ENCODE measurements at places on chromosomes 5 and 9.
A peak's percentile ranks its signal among the peaks of the same experiment; 100 is the strongest.

DNA sequence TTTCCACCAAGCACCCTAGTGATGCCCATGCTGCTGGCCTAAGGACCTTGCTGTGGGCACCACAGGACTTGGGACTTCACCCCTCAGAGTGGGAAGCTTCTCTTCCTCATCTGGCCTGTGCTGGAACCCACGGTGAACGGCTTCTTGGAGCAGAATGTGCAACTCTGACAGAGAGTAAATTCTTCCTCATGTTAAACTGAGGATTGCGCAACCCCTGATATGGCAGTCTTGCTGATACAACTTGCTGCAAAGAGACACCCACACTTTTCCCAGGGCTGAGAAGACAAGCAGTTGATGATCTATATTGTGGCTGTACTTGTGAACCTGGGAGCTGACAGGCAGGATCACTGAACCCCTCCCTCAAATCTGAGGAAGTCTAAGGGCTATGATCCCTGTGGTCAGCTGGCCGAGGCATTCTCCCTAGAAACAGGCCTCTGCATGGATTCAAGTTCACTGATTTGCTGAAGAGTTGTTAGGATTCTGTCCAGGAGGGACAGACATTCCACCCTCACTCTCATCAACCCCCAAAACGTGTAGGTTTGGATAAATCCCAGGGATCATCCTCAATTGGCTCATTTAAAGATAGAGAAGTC is 307.2 kb downstream of the MTRR start:
- no peak for DNase-seq

DNA sequence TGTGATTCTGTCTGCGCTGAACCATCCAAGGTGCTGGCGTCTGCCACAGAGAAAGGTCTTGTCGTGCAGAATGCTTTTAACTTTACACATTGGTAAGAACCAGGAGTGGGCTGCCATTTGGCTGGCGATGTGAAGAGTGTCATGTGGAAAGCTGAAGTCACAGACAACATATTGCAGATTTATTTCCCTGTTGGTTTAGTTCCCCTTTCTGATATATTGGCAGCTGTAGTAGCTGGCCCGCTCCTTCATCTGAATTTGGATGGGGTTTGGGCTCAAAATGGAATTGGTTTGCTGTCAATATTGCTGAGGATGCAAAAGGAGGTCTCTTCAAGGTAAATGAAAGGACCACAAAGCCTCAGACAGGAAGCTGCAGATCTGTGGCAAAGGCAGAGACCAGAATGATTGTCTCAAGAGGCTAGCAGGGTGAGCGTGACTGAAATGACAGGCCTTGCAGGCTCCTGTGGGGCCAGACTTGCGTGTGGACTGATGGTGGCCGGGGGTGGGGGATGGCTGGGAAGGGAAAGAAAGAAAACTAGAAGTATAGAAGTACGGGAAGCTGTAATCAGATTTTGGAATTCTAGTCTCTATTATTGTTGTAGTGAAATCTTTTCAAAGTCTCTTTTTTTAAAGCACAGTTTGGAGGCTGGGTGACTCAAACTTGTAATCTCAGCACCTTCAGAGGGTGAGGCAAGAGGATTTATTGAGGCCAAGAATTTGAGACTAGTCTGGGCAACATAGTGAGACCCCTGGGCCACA is 25.1 kb upstream of the CD180 start:
- no peak for DNase-seq

- no peak for DNase-seq
These were observed 8.3 kb downstream of the NFIL3 start for GRCh38 chr9:91415290-91415689.

- no peak for DNase-seq
These were observed 76.7 kb upstream of the FST start for GRCh38 chr5:53403758-53404157.

DNA sequence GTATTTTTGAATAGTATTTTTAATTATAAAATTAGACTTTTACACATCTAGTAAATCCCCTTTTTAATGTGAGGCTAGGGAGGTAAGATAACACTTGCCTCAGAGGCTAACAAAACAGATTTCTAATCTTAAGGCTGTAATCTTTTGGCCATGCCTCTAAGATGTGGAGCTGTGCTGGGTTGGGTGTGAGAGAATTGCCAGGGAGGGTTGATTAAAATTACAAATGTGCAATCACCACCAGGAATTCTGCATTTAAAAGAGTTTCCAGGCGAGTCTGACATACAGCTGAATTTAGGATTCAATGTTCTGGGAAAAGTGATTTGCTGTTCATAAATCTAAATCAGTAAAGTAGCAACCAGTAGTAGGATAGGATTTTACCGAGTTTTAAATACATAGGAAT is 73.3 kb downstream of the NUDT12 start:
- no peak for DNase-seq

DNA sequence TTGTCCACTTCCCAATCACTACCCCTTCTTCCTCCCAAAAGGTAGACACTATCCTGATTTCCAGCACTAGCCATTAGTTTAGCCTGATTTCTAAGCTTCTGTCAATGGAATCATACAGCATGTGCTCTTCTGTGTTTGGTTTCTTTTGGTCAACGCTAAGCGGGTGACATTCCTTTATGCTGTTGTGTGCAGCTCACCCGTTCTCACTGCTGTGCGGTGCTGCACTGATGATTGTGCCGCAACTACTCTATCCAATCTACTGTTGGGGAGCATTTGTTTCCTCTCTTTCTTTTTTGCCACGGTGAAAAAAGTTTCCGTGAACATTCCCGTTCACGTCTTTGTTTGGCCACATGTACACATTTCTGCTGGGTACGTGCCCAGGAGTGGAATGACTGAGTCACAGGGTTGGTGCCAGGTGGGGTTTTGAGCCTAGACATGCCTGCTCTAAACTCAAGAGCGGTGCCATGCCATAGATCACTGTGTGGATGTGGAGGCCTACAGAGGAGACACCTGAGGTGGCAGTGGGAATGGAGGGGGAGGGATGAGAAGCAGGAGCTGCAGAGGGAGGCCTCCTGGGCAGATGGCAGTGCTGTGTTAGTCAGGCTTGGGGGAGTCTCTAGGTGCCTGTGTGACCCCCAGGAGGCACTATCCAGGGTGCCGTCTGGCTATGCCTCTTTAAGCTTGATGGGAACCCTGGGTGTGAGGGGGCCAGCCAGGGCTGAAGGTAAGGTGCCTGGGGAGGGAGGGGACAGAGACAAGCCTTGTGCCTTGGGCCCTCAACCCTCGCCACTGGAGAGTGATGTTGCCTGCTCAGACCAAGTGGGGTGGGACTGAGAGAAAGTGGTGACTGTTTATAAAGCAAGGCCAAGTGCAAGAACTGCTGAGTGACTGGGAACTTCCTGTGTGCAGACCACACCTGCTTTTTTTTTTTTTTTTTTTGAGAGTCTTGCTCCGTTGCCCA is 11.4 kb upstream of the ANKRD33B start:
- no peak for DNase-seq

DNA sequence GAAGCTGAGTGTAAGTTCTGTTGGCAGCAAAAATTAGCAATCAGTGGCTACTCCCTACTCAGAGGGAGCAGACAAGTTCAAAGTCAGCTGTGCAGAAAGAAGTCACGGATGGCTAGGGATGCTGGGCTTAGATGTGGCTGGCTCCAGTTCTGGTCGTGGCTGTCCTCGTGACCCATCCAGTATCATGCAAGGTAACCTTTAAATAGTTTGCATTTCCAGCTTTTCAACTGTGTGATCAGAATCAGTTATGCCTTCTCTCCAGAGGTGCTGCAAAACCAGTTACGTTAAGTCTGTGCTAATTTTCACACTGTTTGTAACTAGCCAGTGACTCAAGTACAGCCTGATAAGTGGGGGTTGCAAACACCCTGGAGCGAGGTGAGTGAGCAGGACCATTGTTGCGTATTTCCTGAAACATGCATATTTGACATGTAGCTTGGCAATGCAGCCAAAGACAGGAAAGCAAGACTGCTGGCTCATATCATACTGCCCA is 302.4 kb downstream of the ATPSCKMT start:
- DNase-seq = no peak

- DNase-seq = no peak
These were observed 138.3 kb upstream of the SMIM23 start for GRCh38 chr5:171647043-171647903.

GRCh38 chr9:83106772-83107171 is 43.8 kb upstream of the RASEF start:
- no peak for DNase-seq

- DNase-seq = no peak
These were observed 103.3 kb upstream of the WWC1 start for GRCh38 chr5:168188182-168188581.

- DNase-seq = peak; percentile 99
These were observed 91.5 kb upstream of the DNAH5 start for GRCh38 chr5:14035859-14036503.

- no peak for DNase-seq
These were observed 1.6 kb downstream of the KLHL3 start for GRCh38 chr5:137734331-137734730.

GRCh38 chr5:138372225-138372624 is 19.7 kb downstream of the KDM3B start:
- no peak for DNase-seq

GRCh38 chr5:171911152-171911551 is 95.3 kb downstream of the FBXW11 start:
- no peak for DNase-seq

DNA sequence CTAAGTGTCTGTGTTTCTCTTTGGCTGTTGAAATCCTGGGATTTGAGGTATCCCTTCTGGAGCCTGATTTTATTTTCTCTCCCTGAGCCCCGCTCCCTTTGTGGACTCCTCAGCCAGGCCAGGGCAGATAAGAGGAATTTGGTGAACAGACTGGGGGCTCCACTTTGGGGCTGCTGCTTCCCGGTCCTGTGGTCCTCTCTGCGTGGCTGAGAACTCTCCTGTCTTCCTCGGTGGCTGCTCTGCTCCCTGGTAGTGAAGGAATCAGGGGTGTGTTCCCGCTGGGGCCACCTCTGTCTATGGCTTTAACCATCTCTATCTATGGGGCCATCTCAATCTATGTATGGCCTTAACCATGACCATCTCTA is 71.7 kb upstream of the SH3PXD2B start:
- DNase-seq = no peak

All from amniotic stem cell (primary cell).